Forelimb muscle (tissue), 1 donor: ENCODE measurements at places on chromosomes 3 and 15. TPM values are rescaled to one million over a fixed set of nuclear protein-coding genes. Genes with fewer than 3 reads are reported as not detected.
A peak's percentile ranks its signal among the peaks of the same experiment; 100 is the strongest.

The CFAP92 gene
- 1.1 TPM for polyA plus RNA-seq

DNA sequence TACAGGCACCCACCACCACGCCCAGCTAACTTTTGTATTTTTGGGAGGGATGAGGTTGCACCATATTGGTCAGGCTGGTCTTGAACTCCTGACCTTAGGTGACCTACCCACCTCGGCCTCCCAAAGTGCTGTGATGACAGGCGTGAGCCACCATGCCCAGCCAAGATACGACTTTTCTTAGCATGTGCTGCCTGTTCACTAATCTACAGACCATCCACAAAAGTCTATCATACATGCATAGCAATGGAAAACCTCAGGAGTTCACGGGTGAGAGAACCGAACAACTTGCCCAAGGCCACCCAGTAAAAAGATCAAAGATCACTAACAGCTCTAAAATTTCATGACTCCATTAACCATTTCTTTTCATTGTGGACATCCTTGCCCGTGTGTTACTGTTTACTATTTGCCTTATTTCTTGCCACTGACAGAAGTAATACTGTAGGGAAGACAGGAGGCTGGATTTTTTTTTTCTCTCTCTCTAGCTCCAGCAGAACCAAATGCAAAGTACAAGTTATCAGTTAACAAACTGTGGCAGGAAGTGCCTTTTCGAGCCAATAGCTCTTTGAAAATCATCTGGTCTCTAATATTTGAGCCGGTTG, 92.3 kb downstream of the FOXP1 start:
- no peak for DNase-seq

- DNase-seq, result no peak
Observed at GRCh38 chr15:89963301-89964231, 37.6 kb upstream of the ZNF710 start.

DNA sequence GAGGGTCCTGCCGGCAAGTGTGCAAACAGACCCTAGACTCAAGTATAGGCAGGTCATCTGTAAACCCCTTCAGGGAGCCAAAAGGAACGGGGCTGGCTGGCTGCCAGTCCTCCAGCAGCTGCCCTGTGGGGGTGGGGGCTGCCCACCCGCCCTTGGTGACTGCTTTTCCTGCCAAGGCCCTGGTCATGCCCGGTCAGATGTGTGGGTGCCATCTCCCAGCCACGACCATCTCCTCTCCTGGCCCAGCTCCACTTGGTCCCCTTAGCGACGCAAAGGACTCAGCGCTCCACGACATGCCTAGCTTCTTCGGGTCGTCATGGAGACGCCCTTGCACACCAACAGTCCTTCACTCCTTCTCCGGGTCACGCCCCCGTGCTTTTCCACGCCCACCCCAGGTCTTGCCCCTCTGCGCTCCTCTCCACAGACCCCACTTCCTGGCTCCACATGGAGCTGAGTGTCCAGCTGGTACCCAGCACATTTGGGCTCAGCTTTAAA, 2.4 kb downstream of the MUC4 start:
- DNase-seq, result no peak

The THRB gene
- 1.1 TPM for polyA plus RNA-seq

DNA sequence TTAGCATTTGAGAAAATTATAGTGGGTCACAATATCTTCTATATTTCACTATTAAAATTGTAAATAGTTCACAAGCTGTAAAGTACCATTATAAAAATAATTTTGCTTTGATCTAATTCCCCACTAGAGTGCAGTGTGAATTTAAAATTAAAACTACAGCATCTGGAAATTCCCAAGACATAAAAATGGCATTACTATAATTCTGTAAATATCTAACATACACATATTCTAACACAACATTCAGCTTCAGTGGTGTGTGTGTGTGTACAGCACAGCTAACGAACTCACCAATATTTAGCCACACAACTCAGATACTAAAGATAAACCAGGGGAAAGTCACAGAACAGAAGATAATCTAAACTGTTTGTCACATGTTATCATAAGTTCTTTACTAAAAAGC, 424.9 kb upstream of the ZNF385D start:
- no peak for DNase-seq

- no peak for DNase-seq
Observed at GRCh38 chr15:59946084-59946483, 58.0 kb upstream of the FOXB1 start.

- DNase-seq, result no peak
Observed at GRCh38 chr3:120894316-120895057, 13.5 kb upstream of the STXBP5L start.

DNA sequence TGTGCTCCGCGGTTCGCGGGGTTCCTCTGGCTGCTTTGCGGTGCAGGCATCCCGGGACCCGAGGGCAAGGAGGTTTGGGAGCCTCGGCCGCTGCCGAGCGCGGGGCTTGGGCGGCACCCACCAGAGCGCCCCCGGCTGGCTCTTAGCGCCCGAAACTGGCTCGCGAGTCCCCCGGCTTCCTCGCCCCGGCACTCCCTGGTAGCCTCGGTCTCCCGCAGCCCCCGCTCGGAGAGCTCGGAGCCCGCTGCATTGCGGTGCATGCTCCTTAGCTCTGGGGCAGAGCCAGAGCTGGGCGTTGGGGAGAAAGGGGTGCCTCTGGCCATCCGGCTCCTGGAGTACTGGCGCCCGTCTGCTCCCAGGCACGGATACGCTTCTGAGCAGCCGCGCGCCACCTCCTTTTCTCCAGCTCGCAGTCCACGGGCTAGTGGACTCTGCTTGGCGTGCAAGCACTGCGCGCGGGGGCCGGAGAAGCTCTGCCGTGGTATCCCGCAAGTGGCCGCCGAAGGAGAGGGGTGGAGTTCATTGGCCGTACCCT, 753 bp downstream of the EPHB1 start:
- no peak for DNase-seq

DNA sequence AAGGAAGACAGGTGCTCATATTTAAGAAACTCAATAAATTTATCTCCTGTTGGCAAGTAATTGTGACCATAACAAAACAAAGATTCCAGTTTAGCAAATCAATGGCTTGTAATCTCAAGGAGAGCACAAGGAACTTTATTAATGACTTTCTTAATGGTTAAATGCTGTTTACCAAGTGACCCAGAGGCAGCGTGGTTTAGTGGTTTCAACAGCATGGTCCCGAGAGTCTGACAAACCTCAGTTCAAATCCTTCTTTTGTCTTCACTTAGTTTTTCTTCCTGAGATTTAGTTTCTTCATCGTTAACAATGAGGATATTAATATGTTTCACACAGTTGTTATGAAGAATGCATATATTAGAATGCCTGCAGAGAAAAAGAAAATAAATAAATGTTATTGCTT, 212.6 kb downstream of the KCNMB2 start:
- no peak for DNase-seq

DNA sequence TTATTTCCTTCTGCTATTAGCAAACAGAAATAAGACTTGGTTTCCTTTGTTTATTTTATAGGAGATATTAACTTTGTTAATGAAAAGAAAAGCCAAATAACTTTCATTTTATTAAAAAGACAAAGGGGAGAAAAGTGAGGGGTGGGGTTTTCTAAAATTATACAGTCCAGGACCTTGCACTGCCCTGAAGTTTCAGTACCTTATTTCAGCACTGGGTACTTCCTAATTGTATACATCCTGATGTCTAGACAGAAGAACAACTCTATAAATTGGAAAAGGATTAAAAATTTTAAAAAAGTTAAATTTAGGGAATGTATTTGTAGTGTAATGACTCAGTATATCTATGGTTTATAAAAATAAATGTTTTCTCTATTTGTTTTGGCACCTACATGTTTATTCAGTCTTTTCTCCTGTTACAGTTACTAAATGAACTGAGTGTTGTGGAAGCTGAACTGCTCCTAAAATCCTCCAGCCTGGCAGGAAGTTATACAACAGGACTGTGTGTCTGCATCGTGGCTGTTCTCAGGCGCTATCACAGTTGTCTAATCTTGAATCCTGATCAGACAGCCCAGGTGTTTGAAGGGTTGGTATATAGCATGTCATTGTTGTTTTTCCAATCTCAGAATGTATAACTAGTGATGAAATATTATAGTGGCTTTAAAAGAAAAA, 27.6 kb upstream of the P2RY13 start:
- DNase-seq, result no peak

- DNase-seq, result no peak
Observed at GRCh38 chr15:39084674-39085530, 496.0 kb upstream of the THBS1 start.

The FBXL2 gene
- polyA plus RNA-seq, result 7.9 TPM

DNA sequence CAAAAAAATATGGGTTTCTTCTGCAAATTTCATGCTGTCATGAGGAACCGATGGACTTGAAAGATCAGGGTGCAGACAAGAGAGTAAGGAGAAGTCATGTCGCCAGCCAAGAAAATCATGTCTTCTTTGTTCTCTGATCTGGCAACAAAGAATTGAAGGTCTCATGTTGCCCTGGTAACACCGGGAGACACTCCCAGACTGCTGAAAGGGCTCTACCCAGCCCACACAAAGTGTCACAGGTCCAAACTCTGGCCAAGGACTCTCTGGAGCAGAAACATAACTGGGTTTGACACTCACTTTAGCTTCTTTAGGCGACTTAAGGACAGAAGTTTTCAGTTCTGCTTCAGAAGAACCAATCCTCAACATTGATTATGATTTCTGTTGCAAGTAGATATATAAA, 42.9 kb downstream of the SIDT1 start:
- DNase-seq, result no peak

DNA sequence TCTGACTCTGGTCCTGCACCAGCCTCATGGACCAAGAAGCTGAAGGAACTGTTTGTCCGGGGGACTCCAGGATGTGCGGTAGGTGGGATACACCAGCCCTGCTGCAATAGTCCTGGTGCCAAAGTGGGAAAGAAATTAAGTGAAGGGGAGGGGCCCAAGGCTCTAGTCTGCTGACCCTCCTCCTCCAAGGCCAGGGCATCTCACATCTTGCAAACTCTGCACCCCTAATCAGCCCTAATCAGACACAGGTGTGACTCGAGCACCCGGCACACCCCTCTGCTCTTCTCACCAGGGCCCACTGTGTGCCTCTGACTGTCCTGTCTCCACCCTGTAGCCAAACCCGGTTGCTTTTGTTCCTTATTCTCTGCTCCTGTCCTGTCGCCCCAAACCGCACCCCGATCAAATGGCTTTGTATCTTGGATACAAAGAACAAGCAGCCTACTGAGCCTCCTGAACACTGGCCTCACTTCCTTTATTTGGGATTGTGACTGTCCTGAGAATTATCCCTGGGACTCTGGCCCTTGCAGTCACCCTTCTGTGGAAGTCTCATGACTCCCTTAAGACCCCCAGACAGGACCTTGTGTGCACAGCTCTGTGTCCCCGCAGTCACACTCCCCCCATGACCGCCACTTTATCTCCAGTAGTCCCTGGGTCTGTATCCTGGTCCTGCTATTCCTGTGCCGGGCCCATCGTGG, 26.7 kb upstream of the SLC41A3 start:
- no peak for DNase-seq

DNA sequence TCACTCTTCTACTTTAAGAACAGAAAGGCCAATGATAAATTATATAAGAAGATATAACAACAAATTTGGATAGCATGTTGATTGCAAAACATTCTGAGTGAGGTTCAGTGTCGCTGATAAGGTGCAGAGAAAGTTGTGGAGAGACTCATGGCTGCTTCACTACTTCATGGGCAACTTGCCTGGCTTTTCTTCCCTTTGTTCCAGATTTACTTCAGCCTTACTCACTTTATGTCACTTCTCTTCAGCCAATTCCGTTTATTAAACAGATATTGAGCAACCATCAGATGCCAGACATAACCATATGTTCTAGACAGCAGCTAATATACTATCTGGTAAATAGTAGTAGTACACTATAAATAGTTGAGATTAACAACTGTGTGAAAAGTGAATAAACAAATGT, 150.0 kb upstream of the CHL1 start:
- DNase-seq, result no peak

The CCRL2 gene
- polyA plus RNA-seq, result 0.38 TPM

The MST1R gene
- 2.4 TPM for polyA plus RNA-seq

The MTHFS gene
- 20.8 TPM for polyA plus RNA-seq

- no peak for DNase-seq
Observed at GRCh38 chr3:185722881-185723280, 102.0 kb downstream of the IGF2BP2 start.

GRCh38 chr3:2823031-2823430, 287.1 kb downstream of the IL5RA start:
- DNase-seq, result no peak

DNA sequence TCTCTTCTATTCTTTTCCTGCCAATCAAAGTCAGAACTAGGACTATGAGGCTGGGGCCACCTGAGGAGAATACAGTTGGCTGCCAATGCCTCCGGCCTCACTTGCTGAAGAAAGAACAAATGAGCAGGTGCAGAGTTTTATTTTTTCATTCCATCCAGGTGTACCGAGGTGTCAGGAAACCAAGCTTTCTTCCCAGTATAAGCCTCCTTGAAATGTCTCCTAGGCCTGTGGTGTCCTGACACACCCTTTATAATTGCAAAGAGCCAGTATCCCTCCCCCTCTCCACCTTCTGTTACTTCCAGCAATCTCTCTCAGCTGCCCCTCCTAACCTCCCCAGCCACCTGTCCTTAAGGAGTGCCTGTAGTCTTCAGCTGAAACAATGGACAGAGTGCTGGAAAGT, 127.9 kb downstream of the SLC9A9 start:
- DNase-seq, result no peak

DNA sequence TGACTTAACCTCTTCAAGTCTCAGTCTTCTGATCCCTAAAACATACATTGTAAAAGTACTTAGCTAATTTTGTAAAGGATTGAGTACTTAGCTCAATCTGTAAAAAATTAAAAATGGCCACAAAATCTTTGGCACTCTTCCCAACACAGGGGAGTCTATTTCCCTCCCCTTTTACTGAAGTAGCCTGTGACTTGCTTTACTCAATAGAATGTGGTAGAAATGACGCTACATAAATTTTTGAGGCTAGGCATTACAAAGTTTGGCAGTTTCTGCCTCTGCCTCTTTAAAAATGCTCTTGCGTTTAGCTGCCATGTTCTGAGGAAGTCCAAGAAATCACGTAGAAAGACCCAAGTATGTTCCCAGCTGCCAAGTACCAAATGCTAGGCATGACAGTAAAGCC, 80.2 kb downstream of the CBLB start:
- no peak for DNase-seq

The GOLGA8T gene
- polyA plus RNA-seq, result not detected

GRCh38 chr3:52742418-52743041, 28.2 kb downstream of the NEK4 start:
- DNase-seq, result peak; percentile 8
